ENCODE measurements at places on chromosomes 7 and 10. TPM values are rescaled to one million over a fixed set of nuclear protein-coding genes. Genes with fewer than 3 reads are reported as not detected.

The PRLHR gene
- polyA plus RNA-seq = 0.04 TPM

The CRTAC1 gene
- 2.6 TPM for polyA plus RNA-seq

The AKR1C4 gene
- polyA plus RNA-seq = not detected

The THSD7A gene
- polyA plus RNA-seq = 17.1 TPM

The GPR85 gene
- 2.4 TPM for polyA plus RNA-seq

The TEX36 gene
- polyA plus RNA-seq = not detected
